ENCODE measurements at places on chromosomes 2 and 18.

GRCh38 chr2:231425811-231426703 lies 30.5 kb downstream of the B3GNT7 start:
- DNase-seq: no peak

DNA sequence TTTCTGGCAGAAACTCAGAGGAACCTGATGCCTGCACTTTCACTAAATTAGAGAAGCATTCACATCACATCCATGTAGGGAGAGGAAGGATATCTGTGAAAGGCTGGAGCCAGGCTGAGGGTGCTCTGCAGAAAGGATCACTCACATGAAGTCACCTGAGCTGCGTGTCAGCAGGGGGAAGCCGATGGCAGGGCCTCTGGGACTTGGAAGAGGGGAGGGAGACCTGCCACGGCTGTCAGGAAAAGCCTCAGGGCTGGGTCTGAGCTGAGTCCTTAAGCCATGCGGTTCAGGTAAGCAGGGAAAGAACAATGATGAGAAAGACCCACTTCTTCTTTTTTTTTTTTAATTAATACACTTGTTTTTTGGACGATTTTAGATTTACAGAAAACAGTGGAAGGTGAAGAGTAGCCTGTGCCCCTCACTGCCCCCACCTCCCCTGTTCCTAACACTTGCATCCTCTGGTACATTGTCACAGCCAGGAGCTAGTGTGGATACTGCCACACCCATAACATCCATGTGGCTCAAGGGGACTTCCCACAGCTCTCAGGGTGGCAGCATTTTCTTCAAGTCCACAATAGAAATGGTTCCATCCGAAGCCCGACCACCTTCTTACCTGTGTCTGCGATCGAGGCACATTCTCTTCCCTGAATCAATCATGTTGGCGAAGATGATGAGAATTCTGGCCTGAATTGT lies 156.5 kb upstream of the TPO start:
- DNase-seq: no peak

- peak; percentile 81 for DNase-seq
These were observed 40.1 kb downstream of the SLC4A1AP start for GRCh38 chr2:27703638-27704341.

GRCh38 chr2:64192664-64193105 lies 48.5 kb upstream of the PELI1 start:
- DNase-seq: no peak

DNA sequence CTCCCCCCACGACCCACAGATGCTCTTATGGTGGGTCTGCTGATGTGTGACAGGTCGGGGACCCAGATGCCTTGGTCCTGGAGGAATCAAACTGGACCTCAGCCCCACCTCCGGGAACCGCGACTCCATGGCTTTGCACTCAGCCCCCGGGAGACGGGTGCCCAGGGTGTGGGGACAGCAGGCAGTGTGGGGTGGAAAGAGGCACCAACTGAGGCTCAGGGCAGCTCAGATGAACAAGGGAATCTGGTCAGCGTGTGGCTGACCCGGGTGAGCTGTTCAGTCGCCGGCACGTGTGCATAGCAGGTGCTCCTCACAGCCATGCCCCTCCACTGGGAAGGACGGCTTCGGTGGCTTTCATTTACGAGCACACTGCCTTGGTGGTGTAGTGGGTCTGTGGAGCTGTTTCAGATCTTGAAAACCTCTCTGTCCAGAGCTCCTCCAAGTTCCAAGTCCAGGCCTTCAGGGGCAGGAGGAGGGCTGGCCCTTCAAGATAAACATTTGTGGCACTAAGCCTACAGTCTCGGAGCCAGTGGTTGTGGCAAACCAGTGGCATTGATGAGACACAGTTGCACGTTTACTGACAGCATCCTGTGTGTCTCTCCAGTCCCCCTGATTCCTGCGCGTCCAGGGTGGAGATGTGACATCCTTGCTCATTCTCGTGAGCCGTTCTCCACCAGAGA lies 471.2 kb upstream of the HS6ST1 start:
- no peak for DNase-seq

GRCh38 chr2:107757223-107757622 lies 69.5 kb upstream of the RGPD4 start:
- DNase-seq: no peak

GRCh38 chr2:121626777-121627524 lies 22.3 kb downstream of the CLASP1 start:
- no peak for DNase-seq

- no peak for DNase-seq
These were observed 90.1 kb downstream of the ACKR3 start for GRCh38 chr2:236659758-236660150.

- no peak for DNase-seq
These were observed 61.7 kb downstream of the CYBRD1 start for GRCh38 chr2:171584001-171584400.

GRCh38 chr2:232997749-232998665 lies 15.0 kb downstream of the NGEF start:
- no peak for DNase-seq

GRCh38 chr2:60857056-60857455 lies 24.3 kb upstream of the REL start:
- no peak for DNase-seq

DNA sequence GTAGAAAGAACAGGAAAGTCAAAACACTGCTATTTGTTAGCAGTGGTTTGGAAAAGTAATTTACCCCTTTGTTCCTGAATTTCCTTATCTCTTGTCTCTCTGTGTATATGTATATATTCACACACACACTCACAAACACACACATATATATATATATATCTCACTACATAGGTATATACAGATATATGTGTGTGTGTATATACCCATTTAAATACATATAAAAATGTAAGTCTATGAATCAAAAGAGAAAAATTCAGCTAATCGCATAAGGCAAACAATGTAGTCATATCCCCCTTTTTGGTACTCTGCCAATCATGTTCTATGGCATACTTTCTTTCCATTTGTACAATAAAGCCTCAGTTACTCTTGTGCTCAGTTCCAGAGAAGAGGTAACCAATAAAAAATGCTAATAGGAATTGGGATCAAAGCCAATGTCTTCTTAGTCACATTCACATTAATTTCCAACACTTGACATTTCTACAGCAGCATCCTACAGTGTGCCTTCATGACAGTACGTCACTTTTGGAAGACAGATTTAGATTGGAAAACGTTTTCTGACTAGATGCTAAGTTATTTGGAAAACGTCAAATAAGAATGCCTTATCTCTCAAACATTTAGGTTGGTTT lies 94.6 kb downstream of the MC4R start:
- DNase-seq: no peak

DNA sequence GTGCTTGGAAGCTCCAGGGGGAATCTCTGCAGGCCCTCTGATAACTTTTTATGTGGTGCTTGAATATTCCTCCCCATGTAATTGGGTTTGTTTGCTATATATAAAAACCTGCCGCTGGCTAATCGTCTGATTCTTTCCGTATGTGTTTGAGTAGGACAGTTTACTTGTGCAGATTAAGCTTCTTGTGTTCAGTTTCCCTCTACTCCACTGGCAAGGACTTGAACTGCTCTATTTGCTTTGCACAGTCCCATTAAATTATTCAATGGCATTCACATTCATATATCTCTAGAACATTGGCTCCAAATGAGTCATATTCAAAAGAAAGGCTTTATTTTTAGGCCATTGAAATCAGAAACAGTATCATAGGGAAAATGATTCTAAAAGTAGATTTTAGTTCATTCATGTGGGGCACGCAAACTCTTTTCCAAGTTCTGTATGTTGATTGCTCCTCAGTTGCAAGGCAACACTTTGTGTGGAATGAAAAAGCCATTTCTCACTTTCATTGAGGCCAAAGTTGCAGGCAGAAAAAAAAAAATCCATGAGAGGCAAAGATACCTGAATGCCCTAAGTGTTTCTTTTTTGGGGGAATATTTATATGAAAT lies 1682.3 kb upstream of the PIK3C3 start:
- DNase-seq: no peak

DNA sequence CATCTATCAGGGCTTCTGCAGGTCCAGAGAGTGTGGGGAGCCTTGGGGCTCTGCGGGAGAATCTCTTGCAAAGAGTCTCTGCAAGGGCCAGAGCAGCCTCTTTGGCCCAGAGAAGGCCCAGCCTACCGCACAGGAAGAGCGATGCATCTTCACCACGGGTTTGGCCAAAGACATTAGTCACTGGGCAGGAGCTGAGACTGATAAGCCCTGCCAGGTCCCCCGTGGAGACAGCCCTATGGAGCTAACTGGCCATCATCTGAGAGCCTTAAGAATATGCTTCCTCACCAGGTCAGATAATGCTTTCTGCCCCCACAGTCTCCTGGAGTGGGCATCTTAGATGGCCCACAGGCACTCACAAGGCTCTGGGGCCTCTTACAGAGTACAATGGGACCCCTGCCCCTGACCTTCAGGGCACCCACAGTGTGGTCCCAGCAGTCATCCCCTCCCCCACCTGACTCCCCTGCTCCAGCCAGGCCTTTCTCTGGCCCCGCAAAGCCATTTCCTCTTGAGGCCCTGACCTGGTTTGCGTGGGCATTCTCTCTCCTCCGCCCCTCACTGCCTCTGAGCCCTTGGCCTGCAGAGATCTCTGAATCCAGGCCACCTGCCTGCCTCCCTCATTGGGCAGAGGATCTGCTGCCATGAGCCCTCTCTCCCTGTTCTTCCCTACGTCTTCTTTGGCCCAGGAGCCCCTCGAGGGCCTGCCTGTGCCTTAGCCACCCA lies 31.9 kb upstream of the MAPRE3 start:
- DNase-seq: no peak

DNA sequence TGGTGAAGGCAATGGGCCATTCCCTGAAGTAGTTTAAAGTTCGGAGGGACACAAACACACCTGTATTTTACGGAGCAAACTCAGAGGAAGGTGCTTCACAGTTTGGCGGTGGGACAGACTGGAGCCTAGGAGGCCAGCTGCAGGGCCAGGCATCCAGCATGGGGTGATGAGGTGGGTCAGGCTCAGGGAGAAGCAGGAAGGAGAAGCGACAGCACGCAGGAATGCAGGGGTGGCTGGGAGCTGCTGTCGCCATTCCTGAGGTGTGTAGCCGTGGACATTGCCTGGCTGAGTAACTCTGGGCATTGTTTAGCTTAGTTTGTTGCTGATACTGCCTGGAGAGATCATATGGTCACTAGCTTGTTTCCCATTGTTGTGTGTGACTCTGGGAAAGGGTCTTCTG lies 35.8 kb upstream of the METTL21A start:
- no peak for DNase-seq

GRCh38 chr2:1910021-1910420 lies 165.7 kb upstream of the PXDN start:
- DNase-seq: no peak

DNA sequence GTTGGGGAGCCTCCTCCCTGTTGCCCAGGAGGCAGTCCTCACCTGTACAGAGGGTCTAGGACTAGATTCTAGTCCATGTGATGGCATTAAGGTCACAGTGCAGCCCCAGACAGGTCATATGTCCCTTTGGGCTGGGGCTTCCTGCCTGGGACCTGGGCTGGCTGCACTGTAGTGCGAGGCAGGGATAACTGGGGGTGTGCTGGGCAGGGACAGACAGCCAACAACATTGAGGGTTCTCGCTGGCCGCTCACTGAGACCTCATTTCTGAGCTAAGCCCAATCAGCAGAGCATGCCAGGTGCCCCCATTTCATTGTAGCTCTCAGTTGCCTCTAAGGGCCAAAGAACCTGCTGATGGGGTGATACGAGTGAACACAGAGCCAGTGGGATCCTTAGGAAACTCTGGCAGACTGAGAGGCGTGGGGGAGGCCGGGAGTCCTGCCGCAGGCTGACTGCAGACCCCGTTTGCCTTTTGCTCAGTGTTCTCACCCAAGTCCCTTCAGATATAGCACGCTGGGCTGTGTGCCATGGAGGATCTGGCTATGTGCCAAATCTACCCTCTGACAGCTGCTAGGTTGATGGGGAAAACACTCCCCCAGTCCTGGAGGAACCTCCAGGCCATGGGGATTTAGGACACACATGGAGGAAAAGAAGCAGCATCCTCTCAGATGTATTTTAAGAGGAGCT lies 51.9 kb downstream of the DYSF start:
- no peak for DNase-seq

- DNase-seq: no peak
These were observed 7.2 kb downstream of the PCARE start for GRCh38 chr2:29066997-29067605.

GRCh38 chr2:119181791-119182445 lies 23.4 kb upstream of the C1QL2 start:
- no peak for DNase-seq

GRCh38 chr18:38022234-38022633 lies 456.6 kb upstream of the CELF4 start:
- DNase-seq: no peak

DNA sequence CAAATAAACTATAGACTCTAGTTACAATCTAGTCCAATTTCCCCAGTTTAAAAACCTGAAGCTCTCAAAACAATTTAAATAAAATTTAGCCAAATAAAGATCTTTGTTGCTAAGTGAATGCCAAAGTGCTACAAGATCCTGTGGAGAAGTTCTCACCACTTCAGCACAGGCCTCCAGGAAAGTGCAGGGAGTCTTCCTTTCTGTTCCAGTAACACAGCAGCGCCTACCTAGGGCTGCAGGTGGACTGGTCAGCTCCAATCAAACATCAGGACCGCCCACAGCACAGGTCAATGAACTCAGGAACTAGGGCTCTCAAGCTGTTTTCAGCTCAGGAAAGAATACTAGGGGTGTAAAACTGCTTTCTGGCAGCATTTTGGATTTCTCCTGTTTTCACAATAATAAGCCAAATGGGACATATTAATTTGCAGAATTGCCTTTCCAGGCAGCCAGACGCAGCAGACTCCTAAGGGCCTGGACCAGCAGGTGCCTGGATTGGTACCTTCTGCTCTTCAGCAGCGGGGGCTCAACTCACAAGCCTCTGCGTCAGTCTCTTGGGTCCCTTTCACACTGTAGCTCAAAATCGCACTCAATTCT lies 1.5 kb downstream of the FAM110C start:
- no peak for DNase-seq

DNA sequence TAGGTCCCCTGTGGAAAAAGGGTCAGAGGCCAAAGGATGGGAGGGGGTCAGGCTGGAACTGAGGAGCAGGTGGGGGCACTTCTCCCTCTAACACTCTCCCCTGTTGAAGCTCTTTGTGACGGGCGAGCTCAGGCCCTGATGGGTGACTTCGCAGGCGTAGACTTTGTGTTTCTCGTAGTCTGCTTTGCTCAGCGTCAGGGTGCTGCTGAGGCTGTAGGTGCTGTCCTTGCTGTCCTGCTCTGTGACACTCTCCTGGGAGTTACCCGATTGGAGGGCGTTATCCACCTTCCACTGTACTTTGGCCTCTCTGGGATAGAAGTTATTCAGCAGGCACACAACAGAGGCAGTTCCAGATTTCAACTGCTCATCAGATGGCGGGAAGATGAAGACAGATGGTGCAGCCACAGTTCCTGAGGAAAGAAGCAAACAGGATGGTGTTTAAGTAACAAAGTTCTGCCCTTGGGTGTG lies 165.8 kb downstream of the RPIA start:
- no peak for DNase-seq

DNA sequence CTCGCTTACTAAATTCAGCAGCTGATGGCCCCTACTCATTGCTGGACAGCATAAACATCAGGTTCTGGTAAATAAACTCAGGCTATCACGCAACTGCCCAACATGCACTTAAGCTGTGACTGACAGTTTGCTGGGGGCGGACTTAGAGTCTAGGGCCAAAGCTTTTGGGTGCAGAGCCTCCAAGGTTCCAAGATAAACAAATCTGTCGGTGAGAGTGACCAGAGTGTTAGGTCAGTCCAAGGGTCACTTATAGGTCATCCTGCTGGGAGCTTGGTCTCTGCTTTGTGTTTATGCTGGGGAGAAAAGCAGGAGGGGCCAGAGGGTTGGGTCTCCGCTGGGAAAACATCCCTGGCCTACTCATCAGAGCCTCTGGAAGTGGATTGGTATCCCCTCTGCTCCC lies 188.6 kb upstream of the GATA6 start:
- no peak for DNase-seq

GRCh38 chr2:108564510-108564909 lies 30.2 kb downstream of the LIMS1 start:
- no peak for DNase-seq

- DNase-seq: no peak
These were observed 85.8 kb downstream of the PLEKHM3 start for GRCh38 chr2:207939342-207940108.

Measured in NCI-H1436 (cell line).